ENCODE measurements at places on chromosomes 7 and 10. TPM values are rescaled to one million over a fixed set of nuclear protein-coding genes. Genes with fewer than 3 reads are reported as not detected.

GRCh38 chr7:5352440-5353010 lies 69.8 kb downstream of the SLC29A4 start:
- no peak for DNase-seq
- no peaks in the 10 kb centered on the region for H3K4me1 ChIP-seq
- peaks cover 10% of the 10 kb centered on the region for H3K36me3 ChIP-seq
- H3K27me3 ChIP-seq: no peaks in the 10 kb centered on the region
- no peak overlapping the region for H3K27ac ChIP-seq

DNA sequence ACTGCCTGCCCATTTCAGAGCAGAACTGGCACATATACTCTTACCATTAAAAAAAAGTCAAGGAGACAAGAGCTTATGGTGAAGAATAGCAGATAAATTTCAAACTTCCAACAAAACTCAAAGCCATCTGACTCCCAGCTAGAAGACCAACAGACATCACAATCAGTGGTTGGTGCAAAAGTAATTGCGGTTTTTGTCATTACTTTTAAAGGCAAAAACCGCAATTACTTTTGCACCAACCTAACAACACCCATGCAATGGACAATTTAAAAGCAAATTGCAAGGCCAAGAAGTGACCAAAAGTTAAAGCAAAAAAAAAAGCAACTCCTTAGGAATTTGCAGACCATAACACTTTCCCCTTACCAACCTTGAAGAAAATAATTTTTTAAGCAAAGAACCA lies 18.8 kb downstream of the GLI3 start:
- no peaks in the 10 kb centered on the region for H3K36me3 ChIP-seq
- no peak for DNase-seq
- no peak overlapping the region for H3K27ac ChIP-seq
- no peak overlapping the region for H3K4me3 ChIP-seq

DNA sequence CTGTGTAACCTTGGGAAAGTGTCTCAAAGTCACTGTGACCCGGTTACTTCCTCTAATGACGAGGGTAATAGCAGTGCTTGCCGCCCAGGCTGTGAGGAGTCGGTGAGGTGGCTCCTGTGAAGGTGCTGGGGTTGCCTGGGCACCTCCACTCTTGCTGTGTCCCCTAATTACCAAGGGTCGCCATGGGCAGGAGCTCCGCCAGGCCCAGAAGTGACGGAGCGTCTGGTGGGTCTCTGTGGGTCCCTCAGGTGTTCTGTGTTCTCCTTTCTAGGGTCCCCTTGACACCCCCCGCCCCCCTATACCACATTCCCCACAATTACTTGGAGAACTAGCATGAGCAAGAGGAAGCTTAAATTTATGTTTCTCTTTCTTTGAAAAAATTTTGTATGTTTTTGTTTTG lies 161.5 kb downstream of the WDR37 start:
- DNase-seq: no peak
- no peak overlapping the region for H3K27ac ChIP-seq
- no peaks in the 10 kb centered on the region for H3K36me3 ChIP-seq

GRCh38 chr7:116261904-116262303 lies 51.6 kb downstream of the TES start:
- H3K27me3 ChIP-seq: no peaks in the 10 kb centered on the region
- H3K4me3 ChIP-seq: no peak overlapping the region
- peaks cover 10% of the 10 kb centered on the region for H3K36me3 ChIP-seq
- no peak for DNase-seq

- H3K4me1 ChIP-seq: peaks cover 69% of the 10 kb centered on the region
- H3K27ac ChIP-seq: peak overlapping the region; percentile 40
- DNase-seq: peak; percentile 100
- H3K27me3 ChIP-seq: no peaks in the 10 kb centered on the region
- no peak overlapping the region for H3K4me3 ChIP-seq
Observed at GRCh38 chr7:539731-540411, 20.2 kb upstream of the PDGFA start.

Gene ARMC10
- total RNA-seq: 53.3 TPM

Gene NUTM2E
- 0.70 TPM for total RNA-seq

Gene LIPJ
- not detected for total RNA-seq

DNA sequence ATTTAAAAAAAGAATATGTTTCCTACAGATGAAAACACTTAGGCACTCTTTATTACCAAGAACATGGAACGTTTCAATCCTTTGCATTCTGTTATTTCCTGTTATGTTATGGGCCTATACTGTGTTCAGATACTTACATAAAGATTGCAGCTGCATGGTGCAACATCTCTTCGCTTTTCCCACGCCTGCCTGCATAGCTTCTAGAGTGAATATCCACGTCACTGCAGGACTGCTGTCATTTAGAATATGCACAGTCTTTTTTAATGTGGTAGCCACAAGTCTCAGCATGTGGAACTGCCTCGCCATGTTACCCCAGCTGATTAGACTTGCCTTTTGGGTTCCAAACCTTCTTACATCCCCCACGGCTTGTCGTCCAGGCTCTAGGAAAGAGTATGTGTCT lies 69.6 kb upstream of the GATA3 start:
- H3K27me3 ChIP-seq: no peaks in the 10 kb centered on the region
- H3K4me3 ChIP-seq: no peak overlapping the region
- H3K36me3 ChIP-seq: no peaks in the 10 kb centered on the region

Gene AOC1
- total RNA-seq: 13.1 TPM

DNA sequence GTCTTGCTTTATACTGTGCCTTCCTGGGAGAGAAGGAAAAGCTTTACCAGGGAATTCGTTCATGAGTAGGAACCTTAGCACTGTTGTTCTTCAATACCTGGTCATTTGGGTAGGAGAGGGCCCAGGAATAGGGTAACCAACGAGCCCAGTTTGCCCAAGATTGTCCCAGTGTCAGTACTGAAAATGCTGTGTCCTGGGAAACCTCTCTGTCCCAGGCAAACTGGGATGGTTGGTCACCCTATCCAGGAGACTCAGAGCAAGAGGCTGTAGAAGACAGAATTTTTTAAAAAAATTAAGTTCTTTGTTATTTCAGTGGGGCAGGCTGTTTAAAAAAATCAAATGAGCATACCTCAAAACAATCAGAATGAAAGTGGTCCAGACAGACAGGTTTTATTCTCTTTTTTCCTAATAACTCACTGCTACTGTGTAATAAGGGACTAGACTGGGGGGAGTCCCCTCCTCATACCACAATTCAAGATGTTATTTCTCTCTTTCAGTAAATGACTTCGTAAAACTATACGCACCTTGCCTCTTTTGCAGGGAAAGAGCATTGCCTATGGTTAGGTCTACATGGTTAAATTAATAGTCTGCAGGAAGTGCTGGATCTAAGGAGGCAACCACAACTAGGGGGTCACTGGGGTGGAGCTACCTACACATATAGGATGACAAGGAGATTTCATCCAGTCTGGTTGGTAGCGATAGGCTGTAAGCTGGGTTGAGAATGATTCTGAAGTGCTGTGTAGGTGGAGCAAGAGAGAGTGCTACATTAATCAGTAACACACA lies 41.1 kb upstream of the FAM133B start:
- peaks cover 42% of the 10 kb centered on the region for H3K4me1 ChIP-seq
- no peak overlapping the region for H3K27ac ChIP-seq
- H3K4me3 ChIP-seq: no peak overlapping the region
- H3K27me3 ChIP-seq: no peaks in the 10 kb centered on the region
- 0 out of 2 replicates have a peak, but pooled peaks cover 6% of the 10 kb centered on the region for H3K36me3 ChIP-seq

Gene MYO3A
- total RNA-seq: not detected

Gene GBF1
- total RNA-seq: 18.6 TPM

Gene GNGT1
- total RNA-seq: not detected

- H3K4me3 ChIP-seq: no peak overlapping the region
- DNase-seq: no peak
- no peak overlapping the region for H3K27ac ChIP-seq
- H3K4me1 ChIP-seq: no peaks in the 10 kb centered on the region
- no peaks in the 10 kb centered on the region for H3K27me3 ChIP-seq
- H3K36me3 ChIP-seq: no peaks in the 10 kb centered on the region
Observed at GRCh38 chr7:118525020-118525419, 300.5 kb downstream of the ANKRD7 start.

DNA sequence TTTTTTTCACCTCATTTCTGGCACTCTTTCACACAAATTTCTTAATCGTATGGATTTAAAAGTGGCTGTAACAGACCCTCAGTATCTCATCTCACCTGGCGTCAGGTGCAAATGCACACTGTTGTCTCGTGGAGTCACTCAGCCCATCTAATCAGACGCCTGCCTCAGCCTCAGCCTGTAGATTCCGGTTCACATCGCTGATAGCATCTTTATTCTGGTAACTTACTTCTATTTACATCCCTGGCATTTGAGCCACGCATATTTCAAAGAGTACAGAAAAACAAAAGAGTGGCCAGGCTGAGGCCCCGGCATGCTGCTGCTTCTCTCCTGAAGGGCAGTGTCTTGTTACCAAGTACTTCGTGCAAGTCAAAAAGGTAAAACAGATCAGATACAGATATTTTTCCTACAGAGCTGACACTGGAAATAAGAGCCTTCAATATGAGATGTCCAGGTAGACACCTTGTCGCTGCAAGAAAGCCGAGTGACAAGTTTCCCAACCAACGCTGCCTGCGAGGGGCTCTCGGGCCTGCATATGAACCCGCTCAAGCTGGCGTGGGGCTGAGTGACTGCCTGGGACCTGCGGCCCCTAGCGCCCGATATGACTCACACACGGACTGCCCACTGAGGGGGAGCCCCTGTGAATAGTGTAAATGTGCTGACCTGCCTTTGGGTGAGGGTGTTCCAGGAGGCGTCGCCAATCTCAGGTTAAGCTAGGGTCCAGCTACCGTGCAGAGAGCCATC lies 4.3 kb downstream of the VIPR2 start:
- H3K4me1 ChIP-seq: no peaks in the 10 kb centered on the region
- H3K36me3 ChIP-seq: no peaks in the 10 kb centered on the region
- no peak for DNase-seq
- H3K4me3 ChIP-seq: no peak overlapping the region

DNA sequence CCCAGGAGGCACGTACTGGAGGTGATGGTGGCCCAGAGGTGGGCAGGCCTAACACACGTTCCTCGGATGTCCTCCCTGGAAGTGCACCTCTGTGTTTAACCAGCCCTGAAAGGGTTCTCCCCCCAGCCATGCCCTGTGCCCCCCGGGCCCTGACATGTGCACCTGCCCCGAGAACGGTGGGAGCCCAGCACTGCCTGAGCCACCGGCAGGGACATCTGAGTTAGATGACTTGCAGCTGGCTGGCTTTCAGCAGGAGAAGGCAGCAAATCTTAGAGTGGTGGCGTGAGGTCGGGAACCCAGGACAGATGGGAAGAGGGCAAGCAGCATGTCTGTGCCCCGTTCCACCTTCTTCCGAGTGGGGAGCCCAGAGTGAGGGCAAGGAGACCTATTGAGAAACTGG lies 291.8 kb downstream of the TCERG1L start:
- H3K4me3 ChIP-seq: no peak overlapping the region
- DNase-seq: no peak
- no peaks in the 10 kb centered on the region for H3K4me1 ChIP-seq

Gene FFAR4
- 0.25 TPM for total RNA-seq

DNA sequence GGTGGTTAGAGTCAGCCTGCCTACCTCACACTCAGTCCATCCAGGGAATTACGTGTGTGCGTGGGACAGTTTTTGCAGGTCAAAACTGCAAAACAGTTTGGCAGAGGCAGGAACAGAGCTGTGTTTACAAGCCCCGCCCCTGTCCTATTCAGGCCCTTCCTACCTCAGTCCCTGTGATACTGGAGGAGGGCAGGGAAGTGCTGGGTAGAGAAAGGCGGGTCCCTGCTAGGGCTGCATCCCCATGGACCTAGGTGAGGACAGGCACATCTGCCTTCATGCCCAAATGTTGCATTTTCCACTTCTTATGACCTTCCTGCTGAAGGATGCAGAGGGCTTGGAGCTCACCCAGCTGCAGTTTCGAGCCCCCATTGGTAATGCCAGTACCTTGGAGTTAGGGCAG lies 25.1 kb downstream of the SBDS start:
- no peaks in the 10 kb centered on the region for H3K27me3 ChIP-seq
- no peak overlapping the region for H3K27ac ChIP-seq
- DNase-seq: no peak
- no peaks in the 10 kb centered on the region for H3K4me1 ChIP-seq
- H3K36me3 ChIP-seq: no peaks in the 10 kb centered on the region
- H3K4me3 ChIP-seq: no peak overlapping the region

DNA sequence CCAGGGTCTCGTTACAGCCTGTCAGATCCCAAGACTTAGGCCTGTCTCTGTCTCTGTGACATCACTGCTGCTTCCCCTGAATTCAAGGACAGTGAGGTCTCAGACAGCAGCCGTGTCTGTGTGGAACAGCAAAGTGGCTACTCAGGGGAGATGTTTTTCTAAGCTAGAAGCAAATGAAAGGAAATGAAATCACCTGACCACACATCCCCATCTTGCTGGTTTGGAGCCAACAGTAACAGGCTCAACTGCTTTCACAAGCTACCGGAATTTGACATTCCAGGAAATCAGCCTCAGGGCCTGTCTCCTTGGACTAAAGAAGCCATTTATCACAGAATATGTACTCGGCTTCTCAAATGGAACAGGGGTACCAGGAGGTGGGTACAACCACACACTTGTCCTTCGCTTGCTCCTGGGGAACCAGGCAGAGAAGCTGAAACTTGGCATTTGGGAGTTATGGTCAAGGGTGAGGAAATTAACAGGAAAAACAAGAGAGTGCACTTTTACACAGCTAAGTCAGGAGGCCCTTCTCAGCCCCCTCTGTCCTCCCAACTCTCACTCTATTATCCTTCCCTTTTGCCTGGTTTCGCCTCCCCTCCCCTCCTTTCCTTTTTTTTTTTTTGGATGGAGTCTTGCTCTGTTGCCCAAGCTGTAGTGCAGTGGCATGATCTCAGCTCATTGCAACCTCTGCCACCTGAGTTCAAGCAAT lies 73.2 kb downstream of the SPDYE5 start:
- peak; percentile 82 for DNase-seq
- H3K27ac ChIP-seq: peak overlapping the region; percentile 65
- H3K4me1 ChIP-seq: peaks cover 26% of the 10 kb centered on the region

Gene UPK3B
- total RNA-seq: 16.8 TPM

DNA sequence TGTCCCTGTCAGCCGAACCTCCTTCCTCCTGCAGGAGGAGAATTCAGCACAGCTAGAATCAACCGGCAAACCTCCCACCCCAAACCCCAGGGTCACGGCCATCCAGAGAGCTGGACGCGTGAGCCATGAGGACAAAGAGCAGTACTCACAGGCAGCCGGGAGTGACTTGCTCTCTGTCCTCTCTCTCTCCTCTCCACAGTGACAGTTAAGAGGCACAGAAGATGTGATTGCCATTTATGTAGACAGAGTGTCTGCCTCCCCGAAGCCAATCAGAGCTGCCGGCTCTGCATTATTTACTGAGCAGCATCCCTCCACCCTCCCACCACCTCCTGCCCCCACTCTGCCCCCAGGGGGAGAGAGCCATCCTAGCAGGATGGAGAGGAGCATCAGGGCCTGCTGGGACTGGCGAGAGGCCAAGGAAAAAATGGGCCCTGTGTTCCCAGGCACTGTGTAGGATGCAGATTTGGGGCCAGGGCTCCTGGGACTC lies 4.3 kb downstream of the DDC start:
- H3K36me3 ChIP-seq: no peaks in the 10 kb centered on the region
- H3K27me3 ChIP-seq: peaks cover 33% of the 10 kb centered on the region
- DNase-seq: no peak
- H3K4me1 ChIP-seq: peaks cover 8% of the 10 kb centered on the region

GRCh38 chr7:97801108-97801507 lies 69.2 kb downstream of the TAC1 start:
- DNase-seq: no peak
- no peaks in the 10 kb centered on the region for H3K4me1 ChIP-seq
- H3K27me3 ChIP-seq: peaks cover 36% of the 10 kb centered on the region
- no peak overlapping the region for H3K4me3 ChIP-seq

- DNase-seq: no peak
- no peaks in the 10 kb centered on the region for H3K4me1 ChIP-seq
- H3K4me3 ChIP-seq: no peak overlapping the region
- H3K27me3 ChIP-seq: no peaks in the 10 kb centered on the region
- H3K27ac ChIP-seq: no peak overlapping the region
- no peaks in the 10 kb centered on the region for H3K36me3 ChIP-seq
Observed at GRCh38 chr10:35561715-35562114, 43.4 kb upstream of the GJD4 start.

- H3K4me1 ChIP-seq: no peaks in the 10 kb centered on the region
- H3K4me3 ChIP-seq: no peak overlapping the region
- no peaks in the 10 kb centered on the region for H3K36me3 ChIP-seq
- no peaks in the 10 kb centered on the region for H3K27me3 ChIP-seq
Observed at GRCh38 chr7:34672430-34672829, 14.4 kb downstream of the NPSR1 start.

All from PC-9 (cell line).